Smooth muscle cell of trachea (primary cell): ENCODE measurements at places on chromosomes 11 and 22. TPM values are rescaled to one million over a fixed set of nuclear protein-coding genes. Genes with fewer than 3 reads are reported as not detected.

The RTN4RL2 gene
- total RNA-seq = 0.33 TPM in 1 of 2 replicates, not detected in the other

The SNX32 gene
- 1.2 and 3.1 TPM in 2 replicates for total RNA-seq

The CWF19L2 gene
- 9.6 and 16.3 TPM in 2 replicates for total RNA-seq

The TMPRSS6 gene
- not detected in 2 replicates for total RNA-seq

The RIMBP3C gene
- total RNA-seq = 0.15 and 0.66 TPM in 2 replicates

The VSIG2 gene
- 0.33 TPM in 1 of 2 replicates, not detected in the other for total RNA-seq

The POTEH gene
- total RNA-seq = not detected in 2 replicates

The UBE4A gene
- 47.6 and 48.0 TPM in 2 replicates for total RNA-seq
